ENCODE measurements at places on chromosomes 5 and 9.
A peak's percentile ranks its signal among the peaks of the same experiment; 100 is the strongest.

GRCh38 chr5:14768508-14769365 is 102.8 kb downstream of the ANKH start:
- no peak for DNase-seq

DNA sequence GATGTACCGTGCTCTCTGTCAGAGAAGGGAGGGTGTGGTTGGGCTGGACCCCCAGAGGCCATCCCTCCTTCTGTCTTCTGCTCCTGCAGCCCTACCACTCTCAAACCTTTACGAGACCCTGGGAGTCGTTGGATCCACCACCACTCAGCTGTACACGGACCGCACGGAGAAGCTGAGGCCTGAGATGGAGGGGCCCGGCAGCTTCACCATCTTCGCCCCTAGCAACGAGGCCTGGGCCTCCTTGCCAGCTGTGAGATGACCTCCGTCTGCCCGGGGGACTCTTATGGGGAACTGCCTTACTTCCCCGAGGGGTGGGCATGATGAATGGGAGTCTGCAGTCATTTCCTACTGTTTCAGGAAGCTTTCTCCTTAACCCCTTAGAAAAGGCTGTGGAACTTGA is 17.5 kb downstream of the TGFBI start:
- DNase-seq: no peak

- no peak for DNase-seq
These were observed 217.8 kb upstream of the RASEF start for GRCh38 chr9:83280790-83281189.

DNA sequence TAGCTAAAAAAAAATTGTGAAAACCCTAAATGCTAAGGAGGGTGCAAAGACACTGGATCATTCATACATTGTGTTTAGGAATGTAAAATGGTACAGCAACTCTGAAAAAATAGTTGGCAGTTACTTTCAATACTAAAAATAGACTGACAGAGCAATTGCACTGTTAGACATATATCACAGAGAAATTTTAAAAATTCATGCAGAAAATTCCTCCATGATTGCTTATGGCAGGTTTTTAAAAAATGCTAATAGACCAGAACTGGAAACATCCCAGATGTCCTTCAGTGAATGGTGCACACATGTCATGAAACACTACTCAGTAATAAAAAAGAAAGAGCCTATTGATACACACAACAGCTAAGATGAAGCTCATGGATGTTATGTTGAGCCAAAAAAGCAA is 349.8 kb upstream of the DAB2 start:
- DNase-seq: no peak

GRCh38 chr5:126544087-126544740 is 50.8 kb downstream of the ALDH7A1 start:
- DNase-seq: peak; percentile 23

DNA sequence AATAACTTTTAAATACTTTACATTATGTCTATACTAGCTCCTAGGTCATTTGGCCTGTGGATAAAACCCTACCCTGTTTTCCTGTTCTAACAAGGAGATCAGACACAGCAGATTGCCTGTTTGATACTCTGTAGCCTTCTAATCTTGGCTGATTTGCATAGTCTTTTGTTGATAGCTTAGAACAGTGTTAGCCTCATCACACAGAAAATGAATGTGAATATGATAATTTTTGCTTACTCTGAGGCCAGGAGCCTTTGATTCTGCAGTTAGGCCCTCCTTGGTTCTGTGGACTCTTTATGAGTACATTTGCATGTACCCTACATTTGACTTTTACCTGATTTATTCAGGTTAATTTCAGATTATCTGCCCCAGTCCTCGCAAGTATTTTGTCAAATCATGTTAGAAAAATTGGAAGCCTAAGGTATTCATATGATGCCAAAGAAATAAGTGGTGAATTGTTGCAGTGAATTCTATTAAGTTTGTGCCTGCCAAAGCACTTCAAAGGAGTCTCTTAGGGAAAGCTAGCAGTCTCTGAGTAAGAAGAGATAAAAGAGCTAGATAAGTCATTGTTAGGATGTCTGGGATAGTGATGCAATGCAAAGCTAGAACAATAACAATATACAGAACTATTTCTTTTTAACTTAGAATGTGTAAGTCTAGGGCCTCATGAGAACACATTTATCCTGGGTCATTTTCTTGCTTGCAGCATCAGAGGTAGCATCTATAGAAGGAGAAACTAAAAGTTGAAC is 56.4 kb downstream of the SCAMP1 start:
- no peak for DNase-seq

DNA sequence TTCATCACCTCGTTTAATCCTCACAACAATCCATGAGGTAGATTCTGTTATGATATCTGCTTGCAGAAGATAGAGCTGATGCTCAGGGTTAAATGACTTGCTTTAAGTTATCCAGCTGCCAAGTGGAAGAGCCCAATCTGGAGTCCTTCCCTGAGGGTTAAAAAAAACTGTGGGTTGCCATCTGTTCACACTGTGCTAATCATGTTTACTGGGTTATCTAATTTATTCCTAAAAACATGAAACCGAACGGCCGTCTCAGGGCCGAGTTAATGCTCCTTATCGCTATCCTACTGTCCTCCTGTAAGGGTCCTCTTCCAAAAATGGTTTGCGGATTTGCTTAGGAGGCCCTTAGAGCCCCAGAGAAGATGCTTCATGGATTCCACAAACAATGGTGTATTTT is 153.3 kb downstream of the YIPF5 start:
- no peak for DNase-seq

- DNase-seq: no peak
These were observed 259.6 kb downstream of the CDH12 start for GRCh38 chr5:22593592-22593991.

- no peak for DNase-seq
These were observed 250.3 kb downstream of the TRIM32 start for GRCh38 chr9:116937361-116937760.

DNA sequence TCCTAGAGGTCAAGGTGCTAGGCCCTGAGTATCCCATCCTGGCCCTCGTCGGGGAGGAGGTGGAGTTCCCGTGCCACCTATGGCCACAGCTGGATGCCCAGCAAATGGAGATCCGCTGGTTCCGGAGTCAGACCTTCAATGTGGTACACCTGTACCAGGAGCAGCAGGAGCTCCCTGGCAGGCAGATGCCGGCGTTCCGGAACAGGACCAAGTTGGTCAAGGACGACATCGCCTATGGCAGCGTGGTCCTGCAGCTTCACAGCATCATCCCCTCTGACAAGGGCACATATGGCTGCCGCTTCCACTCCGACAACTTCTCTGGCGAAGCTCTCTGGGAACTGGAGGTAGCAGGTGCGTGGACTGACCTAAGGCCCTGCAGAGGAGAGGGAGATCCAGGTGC is 7.9 kb downstream of the BTNL9 start:
- DNase-seq: no peak

GRCh38 chr9:99680191-99680590 is 141.5 kb upstream of the NR4A3 start:
- no peak for DNase-seq

- DNase-seq: no peak
These were observed 136.3 kb upstream of the RASEF start for GRCh38 chr9:83199240-83199639.

GRCh38 chr9:127915325-127915752 is 1.5 kb downstream of the ST6GALNAC4 start:
- DNase-seq: no peak

DNA sequence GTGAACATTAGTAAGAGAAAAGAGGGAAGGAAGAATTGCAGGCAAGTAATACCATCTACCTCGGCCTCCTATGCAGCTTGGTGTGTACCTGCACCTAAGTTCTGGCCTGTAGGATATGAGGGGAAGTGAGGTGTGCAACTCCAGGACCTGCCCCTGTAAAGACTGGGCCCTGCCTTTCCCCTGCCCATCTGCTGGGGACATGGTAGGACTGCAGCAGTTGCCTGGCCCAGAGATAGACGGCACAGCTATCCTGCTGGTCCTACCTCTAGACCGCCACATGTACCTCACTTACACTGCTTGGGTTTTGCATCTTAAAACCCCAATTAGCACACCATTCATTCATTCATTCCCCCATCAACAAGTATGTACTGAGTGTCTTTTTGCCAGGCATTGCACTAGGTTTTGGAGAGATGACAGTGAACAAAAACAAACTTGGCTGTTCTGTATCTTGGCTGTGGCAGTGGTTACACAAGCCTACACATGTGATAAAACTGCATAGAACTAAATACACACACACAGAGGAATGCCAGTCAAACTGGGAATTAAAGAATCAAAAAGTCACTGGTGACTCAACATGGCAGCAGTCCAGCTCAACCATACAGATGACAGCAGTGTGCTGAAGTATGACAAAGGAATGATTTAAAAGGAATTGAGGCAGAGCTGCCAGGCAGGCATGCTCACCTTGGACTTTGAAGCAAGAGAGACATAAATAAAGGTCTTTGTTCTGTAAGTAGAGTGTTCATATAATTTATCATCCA is 23.3 kb upstream of the MGAT1 start:
- no peak for DNase-seq

DNA sequence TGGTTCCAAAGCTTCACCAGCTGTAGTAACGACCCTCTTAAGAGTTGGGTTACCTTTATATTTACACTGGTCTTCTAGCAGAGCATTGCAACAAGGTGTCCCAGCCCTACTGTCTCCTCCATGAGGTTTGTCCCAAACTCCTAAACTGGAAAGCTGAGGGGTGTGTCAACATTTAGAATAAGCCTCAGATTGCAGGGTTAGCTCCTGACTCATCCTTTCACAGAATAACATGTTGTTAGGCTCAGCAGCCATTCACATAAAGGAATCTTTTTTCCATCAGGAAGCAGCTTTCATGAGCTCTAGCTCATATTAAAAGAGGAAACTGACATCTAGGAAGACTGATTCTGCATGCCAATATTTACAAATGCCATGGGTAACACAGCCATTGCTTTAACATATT is 238.7 kb downstream of the EFNA5 start:
- no peak for DNase-seq

DNA sequence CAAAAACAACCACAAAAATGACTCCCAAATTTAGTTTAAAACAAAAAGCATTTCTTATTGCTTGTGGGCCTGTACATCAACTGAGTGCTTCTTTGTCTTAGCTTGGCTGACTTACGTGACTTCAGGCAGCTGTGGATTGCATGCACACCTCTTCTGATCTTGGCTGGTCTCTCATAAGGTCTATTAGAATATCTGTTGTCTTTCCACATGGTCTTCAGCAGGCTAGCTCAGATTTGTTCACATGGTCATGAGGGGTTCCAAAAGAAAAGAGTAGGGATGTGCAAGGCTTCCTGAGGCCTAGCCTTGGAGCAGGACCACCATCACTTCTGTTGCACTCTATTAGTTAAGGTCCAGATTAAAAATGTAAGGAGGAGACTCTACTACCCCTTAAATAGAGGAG is 120.1 kb downstream of the LRRC70 start:
- no peak for DNase-seq

DNA sequence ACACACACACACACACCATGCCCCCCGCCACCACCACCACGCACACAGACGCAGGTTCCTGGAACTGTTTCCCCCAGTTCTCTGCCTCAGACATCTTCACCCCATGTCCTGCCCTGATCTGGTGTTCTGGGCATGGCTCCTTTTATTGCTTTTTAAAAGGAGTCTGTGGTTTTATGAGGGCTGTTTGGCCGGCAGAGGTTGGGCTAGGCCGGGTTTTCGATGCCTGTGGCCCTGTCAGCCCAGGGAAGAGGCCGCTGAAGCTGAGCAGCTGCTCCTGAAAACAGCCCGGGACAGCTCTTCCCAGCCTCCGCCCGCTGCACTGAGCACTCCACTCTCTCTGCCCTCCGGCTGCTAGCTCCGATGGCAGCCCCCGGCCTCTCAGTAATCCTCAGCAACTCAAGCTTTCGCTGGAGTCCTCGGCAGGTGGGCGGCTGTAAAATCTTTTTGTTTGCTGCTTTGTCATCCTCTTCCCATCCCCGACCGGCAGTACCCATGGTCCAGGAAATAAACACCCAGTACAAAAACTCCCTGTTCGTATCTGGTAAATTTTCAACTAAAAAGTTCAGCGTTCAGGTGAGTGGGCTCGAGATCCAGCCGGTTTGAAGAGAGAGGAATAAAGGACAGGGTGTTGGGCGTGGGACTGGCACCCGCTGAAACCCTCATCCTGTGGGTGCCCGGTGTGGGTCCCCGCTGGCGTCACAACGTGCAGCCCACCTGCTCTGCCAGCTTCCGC is 103.0 kb upstream of the ERCC6L2 start:
- no peak for DNase-seq

DNA sequence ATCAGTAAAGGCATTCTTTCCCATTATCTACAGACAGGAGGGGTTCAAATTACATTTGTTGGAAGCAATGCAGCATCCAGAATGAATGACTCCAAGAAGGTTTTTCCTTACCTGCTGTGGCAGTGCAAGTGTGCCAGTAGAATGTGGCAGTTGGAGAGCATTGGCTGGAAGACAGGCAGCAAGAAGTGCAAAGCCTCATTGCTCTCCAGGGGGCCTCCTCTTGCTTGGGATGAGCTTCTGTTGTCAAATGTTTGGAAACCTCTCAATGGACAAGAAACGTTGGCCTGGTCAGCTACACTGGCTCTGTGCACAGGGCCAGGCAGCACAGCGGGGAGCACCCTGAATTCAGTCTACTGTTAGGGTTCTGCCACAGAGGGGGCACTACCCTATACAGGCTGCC is 226.6 kb downstream of the ADCY2 start:
- no peak for DNase-seq

DNA sequence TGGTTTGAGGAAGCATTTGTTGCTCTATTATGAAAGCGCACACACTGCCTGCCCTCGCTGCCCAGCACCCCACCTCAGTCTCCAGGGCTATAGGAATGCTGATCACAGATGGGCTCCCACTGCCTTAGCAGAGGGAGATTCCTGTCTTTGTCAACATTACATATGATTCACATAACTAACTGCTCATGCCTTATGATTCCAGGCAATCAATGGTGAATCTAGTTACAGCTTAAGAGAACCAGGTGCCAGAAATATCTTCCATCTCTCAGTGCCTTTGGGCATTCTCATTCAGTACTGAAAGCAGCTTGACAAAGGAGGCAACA is 458.9 kb upstream of the C9orf72 start:
- DNase-seq: no peak

GRCh38 chr5:93603793-93604643 is 21.0 kb downstream of the NR2F1 start:
- no peak for DNase-seq

DNA sequence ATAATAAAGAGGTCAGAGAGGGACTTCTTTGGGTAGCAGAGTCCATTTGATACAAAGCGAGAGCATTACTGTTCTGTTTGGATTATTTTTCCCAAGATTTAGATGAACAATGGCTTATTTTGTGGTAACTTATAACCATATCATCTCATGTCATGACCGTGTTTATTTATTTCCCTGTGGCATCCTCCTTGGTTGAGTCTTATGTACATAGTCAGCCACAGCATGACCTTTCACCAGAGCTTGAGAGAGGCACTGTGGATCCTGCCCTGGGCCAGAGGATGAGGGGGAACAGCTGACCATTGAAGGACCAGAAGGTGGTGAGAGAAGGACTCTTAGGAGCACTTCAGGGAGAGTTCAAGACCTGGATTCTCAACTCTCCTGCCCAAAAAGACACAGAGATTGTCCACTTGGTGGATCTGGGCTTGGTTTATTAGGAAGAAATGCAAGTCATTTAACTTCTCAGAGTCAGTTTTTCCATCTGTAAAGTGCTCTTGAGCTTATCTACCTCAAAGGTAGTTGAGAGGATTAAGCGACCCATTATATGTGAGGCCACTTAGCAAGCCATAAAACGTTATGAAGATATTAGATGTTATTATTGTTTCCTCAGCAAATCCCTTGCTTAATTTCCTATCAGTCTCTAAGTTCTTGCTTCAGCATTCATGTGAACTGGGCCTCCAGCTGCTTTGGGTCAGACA is 51.4 kb downstream of the PPIC start:
- DNase-seq: no peak

GRCh38 chr5:10213316-10213715 is 36.4 kb downstream of the ATPSCKMT start:
- no peak for DNase-seq

- no peak for DNase-seq
These were observed 47.2 kb upstream of the ARL15 start for GRCh38 chr5:54357408-54358058.

All from CD4-positive, alpha-beta T cell treated with Interleukin-6 for 4 hours (primary cell).